Left cardiac atrium (tissue), 4 donors: ENCODE measurements at places on chromosomes 16 and 17. TPM values are rescaled to one million over a fixed set of nuclear protein-coding genes. Genes with fewer than 3 reads are reported as not detected.

SYT17 gene
- total RNA-seq, result 1.4 TPM

PIGW gene
- total RNA-seq, result 9.9 TPM

CD300E gene
- total RNA-seq, result 1.4 TPM

SPAG9 gene
- 67.2 TPM for total RNA-seq

TMEM98 gene
- total RNA-seq, result 29.8 TPM

BCAR1 gene
- total RNA-seq, result 46.5 TPM

MARVELD3 gene
- total RNA-seq, result not detected

DNA sequence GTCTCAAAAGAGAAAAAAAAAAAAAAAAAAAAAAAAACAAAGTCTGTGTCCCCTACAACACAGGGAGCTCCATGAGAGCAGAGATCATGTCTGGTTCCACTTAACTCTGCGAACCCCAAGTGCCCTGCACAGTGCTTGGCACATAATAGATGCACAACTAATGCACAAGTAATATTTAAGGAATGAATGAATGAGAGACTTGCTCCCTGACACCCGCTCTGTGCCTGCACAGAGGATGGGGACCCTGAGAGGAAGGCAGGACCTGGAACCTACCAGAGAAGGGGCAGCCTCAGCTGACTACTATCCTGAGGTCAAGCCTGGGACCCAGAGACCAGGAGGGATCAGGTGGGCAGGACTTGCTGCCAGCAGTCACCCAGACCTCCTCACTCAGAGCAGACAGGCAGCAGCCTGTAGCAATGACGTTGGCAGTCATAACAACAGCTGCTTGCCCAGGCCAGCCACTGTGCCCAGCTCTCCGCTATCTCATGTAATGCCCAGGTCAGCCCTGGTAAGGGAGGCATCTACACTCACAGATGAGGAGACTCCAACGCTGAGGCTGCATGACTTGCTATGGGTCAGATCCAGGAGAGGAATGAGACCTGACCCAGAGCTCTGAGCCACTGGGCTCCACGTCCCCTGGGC lies 2.9 kb downstream of the MYO15A start:
- no peak for DNase-seq

DNA sequence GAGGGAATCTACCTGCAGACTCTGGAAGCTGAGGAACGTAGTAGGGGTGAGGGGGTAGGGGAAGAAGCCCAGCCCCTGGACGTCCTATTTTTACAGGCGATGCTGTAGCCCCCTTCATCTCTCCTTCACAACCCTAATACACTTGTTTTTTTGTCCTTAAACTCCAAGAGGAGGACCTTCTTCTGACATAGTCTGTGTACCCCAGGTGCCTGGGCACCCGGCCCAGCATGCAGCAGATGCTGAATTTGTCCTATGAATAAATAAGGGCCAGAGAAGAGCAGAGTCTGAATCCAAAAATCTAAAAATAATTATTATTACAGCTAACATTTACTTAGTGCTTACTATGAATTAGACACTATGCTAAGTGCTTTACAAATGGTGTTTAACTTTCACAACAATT lies 5.1 kb downstream of the KIF18B start:
- DNase-seq, result no peak

GRCh38 chr16:49890876-49891275 lies 35.0 kb upstream of the ZNF423 start:
- DNase-seq, result no peak

DNA sequence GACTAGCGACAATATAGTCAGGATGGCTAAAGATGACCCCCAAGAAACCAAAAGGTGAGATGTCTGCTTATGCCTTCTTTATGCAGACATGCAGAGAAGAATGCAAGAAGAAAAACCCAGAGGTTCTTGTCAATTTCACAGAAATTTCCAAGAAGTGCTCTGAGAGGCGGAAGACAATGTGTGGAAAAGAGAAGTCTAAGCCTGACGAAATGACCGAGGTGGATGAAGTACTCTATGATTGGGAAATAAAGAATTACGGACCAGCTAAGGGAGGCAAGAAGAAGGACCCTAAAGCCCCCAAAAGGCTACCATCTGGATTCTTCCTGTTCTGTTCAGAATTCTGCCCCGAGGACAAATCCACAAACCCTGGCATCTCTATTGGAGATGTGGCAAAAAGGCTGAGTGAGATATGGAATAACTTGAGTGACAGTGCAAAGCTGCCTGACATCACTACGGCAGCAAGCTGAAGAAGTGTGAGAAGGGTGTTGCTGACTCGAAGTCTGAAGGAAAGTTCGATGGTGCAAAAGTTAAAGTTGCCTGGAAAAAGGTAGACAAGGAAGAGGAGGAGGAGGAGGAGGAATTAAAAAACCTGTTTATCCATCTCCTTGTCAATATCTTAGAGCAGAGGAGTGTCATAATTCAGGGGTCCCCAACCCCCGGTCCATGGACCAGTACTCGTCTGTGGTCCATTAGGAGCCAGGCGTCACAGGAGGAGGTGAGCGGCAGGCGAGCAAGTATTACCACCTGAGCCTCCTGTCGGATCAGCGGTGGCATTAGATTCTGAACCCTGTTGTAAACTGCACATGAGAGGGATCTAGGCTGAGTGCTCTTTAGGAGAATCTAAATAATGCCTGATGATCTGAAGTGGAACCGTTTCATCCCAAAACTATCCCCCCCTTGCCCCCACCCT lies 25.1 kb upstream of the ADGRG1 start:
- no peak for DNase-seq

- DNase-seq, result no peak
Observed at GRCh38 chr17:69062860-69063581, 2.3 kb upstream of the ABCA9 start.

DNA sequence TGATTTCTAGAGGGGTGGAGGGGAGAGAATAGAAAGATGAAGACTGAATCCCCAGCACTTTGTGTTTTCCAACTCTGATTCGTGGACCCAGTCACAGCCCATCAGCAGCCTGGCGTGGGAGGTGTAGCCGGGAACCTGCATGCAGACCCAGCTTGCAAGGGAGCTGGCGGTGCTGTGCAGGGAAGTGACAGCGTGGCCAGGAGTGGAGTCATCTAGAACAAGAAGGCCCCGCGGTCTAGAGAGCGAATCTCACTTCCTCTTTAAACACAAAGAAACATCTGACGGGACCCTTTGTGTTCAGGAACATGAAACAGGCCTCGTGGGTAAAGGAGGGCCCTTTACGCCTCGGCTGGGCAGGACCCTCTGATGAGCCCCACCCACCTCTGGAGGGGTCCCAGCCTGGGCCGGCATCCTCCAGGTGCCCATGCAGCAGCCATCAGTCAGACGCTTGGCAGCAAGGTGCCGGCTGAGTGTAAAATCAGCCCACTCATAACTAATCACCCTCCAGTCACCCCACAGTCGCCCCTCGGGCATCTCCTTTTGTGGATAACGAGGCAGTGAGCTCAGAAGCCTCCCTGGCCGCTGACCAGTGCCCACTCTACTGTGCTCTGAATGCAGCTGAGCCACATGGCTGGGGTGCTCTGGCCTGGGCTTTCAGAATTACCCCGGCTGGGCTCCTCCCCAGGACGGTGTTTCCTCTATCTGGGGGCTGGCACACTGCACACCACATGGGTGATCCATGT lies 4.4 kb downstream of the SNAI3 start:
- no peak for DNase-seq

DNA sequence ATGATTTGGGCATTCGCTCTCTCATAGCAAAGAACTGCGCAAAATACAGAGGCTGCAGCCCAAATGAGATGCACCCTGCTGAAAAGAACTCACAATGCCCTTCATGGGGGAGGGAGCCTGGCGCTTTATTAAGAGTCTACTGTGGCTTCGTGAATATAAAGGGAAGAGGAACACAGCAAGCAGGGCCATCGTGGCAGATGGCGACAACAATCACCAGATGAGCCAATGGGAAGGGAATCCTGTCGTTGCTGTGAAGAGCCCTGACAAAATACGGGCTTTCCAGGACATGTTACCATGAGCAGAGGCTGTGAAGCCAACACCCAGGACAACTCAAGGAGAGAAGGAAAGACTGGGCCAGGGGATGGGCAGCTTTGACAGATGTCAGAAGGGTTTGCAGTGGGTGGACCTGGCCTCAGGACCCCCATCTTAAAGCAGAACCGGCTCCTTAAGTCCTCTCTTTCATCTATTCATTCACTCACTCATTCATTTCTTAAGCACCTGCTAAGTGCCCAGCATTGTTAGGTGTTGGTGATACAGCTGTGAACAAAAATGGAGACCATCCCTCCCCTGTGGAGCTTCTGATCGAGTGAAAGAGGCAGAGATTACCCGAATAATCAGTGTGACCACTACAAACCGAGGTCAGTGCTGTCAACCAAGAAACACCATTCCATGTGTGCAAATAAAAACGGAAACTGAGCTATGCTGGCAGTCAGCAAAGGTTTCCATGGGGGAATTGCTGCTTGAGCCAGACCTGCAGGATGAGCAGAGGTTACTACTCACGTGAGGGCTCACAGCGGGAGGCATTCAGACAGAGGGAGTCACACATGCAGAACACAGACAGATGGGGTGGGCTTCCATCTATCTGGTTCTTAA lies 125.8 kb downstream of the DYNLRB2 start:
- DNase-seq, result no peak

- DNase-seq, result no peak
Observed at GRCh38 chr17:6463616-6464445, 19.6 kb downstream of the PIMREG start.

- DNase-seq, result no peak
Observed at GRCh38 chr16:50815382-50815781, 73.5 kb downstream of the CYLD start.

DNA sequence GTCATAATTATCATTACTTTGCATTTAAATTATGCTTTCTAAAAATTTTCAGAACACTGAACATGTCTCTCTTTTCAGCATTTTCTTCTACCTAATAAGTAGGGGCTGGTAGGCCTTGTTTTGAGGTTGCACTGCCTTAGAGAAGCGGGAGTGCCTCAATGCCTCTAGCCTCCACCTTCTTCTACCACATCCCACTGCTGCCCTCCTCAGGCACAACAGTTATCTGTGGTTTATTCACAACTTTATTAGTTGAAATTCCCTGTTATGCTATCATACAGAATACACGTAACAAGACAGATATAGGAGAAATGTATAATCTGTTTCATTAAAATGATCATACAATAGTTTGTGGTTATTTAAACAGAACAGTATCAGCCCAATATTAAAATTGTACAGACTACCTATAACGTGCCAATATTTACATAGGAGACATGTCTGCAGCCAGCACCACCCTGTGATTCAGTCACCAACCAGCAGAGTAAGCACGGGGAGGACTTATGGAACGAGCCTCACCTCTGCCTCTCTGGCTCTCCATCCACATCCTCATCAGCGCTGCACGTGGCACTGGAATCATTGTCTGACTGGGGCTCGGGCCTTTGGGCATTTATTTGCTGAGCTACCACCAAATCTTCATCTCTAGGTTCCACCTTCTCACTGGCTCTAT lies 101.2 kb downstream of the TTC19 start:
- no peak for DNase-seq

DNA sequence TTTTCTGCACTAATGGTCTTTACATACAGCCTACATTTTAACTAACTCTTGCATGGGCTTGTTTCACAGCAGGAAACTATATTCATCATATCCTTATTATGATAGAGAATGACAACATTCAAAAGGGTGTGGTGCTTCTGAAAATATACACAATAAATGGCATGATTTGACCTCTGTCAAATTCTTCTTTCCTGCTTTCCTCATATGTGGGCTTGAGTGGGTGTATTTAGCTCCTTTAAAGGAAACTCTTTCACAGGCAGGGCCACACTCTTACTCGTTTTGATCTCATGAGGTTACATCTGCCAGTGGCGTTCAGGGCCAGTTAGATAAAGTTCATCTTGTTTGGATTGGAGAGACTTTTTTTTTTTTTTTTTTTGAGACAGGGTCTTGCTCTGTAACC lies 6.1 kb downstream of the SLC35G3 start:
- DNase-seq, result no peak

- DNase-seq, result no peak
Observed at GRCh38 chr16:87248714-87249113, 68.5 kb downstream of the C16orf95 start.

DNA sequence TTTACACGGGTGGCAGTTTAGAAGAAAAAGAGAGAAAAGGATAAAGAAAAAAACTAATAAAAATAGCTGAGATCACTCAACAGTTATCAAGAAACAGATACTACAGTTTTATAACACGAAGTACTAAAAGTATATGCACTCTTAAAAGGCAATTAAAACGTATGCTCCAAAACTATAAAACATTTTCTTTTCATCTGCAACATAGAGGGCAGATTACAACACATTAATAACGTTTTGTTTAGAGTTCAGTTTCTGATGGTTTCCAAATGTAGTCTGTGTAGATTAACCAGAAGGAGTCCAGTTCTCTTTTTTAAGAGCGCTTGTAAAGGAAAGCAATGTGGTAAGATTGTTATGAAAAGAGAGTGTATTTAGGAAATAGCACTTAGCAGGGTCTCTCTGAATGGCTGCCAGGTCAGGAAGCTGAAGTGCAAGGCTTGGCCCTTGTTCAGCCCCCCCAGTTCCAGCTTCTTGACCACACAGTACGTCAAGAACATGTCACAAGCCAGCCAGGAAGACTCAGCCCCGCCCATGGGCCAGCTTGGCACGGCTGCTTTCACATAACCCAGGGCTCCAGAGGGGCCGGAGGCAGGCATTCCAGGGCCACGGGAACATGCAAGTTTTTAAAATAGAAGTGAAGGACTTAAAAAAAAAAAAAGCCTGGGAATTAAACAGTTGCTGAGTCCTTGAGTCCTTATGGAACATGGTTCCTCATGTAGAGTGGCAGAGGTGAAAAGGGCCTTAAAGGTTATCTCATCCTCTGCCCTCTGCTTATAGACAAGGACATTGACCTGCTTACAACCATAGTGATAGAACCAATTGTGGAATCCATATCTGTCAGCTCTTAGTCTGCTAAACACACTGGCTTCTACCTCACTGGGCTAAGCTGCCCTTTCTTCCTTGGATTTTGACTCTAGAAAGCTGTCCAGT lies 147.4 kb upstream of the TBX2 start:
- peak; percentile 94 for DNase-seq

DNA sequence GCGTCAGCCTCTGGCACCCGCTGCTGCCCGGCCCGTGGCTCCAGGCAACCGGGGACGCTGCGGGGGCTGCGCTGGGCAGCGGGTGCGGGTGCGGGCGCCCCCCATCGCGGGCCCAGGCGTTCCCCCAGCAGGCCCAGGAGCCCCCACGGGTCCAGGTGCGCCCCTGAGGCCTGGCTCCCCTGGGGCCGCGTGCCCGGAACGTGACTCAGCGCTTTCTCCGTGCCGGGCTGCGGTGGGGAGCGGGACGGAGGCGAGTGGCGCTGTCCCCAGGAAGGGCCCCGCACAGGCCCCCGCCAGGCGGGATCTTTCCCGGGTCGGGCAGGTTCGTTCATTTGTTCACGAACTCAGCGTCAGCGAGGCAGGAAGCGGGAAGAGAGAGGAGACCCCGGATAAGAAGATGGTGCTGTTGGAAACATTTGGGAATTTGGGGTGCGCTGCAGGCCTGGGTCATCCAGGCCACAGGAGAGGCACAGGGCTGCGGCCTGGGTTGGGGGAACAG lies 18.4 kb upstream of the EXOC7 start:
- DNase-seq, result no peak

GRCh38 chr16:31508706-31509195 lies 560 bp upstream of the RUSF1 start:
- DNase-seq, result no peak
